Ammon's horn (tissue), 1 donor: ENCODE measurements at places on chromosomes 3 and 15.

GRCh38 chr15:40357246-40357645, 773 bp upstream of the DISP2 start:
- no peak for DNase-seq

- no peak for DNase-seq
Observed at GRCh38 chr3:48686538-48687219, 964 bp upstream of the NCKIPSD start.

GRCh38 chr15:48367483-48367882, 36.3 kb downstream of the DUT start:
- DNase-seq = no peak

GRCh38 chr15:35455201-35455600, 90.8 kb downstream of the DPH6 start:
- DNase-seq = no peak

GRCh38 chr3:30804984-30805383, 89.5 kb downstream of the GADL1 start:
- DNase-seq = no peak

DNA sequence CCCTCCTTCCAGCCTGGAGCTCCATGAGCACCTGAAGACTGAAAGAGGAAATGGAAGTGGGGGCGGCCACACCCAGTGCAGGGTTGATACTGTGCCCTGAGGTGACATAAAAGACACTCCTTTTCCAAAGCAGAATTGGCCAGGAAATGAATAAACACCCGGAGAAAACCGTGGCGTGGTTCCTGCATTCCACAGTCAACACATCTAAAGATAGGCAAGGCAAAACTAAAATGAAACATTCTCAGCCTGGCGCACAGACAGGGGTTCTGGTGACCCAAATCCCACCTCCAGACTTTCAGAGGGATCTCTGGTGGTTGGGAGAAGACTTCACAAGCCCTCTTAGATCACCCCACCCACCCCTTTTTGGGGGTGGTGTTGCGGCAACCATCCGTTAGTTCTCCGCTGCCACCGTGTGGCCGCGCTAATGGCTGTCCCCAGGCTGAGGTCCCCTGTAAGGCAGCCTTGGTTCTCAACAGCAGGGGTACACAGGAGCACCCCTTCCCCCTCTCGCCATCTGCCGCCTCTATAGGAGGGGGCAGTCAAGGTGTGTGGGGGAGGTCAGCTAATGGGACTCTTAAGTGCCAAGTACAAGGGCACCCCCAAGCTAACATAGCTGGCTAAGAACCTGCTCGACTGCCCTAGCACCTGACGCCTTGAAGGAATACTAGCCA, 2.5 kb upstream of the MST1R start:
- DNase-seq = peak; percentile 72

DNA sequence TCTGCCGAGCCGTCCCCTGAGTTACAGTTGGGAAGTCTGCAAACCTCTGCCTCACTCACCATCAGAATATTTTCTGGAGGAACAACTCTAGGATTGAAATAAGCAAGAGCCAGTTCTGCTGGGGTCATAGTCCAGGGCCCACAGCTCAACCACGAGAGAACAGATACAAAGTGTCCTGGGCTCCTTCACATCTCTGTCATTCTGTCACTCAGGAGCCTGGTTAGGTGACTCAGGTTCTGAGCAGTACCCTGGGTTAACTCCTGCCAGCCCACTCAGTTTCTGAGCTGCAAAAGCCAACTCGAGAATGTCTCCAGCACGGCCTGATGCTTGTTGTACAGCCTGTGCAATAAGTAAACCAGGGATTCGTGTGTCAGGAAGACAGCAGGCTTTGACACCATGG, 155.7 kb downstream of the SLCO3A1 start:
- DNase-seq = no peak

DNA sequence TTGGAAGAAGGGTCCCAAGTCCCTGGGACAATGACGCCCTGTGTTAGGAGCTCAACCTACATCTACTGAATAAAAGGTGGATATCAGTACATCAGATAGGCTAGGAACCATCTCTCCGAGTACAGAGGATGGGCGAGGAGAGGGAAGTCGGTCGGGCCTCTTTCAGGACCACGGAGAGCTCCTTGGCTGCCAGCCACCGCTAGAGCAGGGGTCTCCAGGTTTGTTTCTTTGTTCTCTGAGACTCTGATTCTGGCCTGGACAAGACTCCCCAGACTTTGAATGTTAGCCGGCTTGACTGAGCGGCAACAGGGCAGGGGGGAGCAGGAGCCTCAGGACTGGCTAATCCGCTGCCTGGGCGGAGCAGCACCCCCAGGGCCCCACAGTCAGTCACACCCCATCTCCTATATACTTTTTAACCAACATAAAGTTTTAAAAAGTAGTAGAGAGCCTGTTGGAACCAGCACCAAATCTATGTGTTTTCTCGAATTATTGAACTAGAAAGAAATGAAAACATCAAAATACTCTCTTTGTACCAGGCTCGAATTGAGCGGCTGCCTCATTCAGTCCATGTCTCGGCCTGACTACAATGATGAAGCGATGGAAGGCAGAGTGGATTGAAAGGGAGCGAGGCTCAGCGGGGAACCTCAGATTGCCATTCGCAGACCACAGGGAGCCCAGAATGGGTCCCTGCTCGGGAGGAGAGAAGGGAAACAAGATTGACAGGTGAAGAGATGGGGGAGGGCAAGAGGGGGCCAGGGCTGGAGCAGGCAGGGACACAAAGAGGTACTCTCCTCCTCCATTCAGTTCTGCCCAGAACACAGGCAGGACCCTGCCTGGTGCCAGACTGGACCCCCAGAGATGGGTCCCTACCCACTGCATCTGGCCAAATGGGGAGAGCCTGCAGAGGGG, 131.6 kb downstream of the TPRA1 start:
- no peak for DNase-seq
